ENCODE measurements at places on chromosomes 1 and 21.

- no peak for DNase-seq
Observed at GRCh38 chr1:41611932-41612450, 127.5 kb upstream of the EDN2 start.

GRCh38 chr1:17207966-17208418 is 3.1 kb downstream of the PADI1 start:
- peak; percentile 84 for DNase-seq

GRCh38 chr21:41235201-41235600 is 67.2 kb downstream of the BACE2 start:
- no peak for DNase-seq

GRCh38 chr1:45535988-45536766 is 14.4 kb upstream of the AKR1A1 start:
- no peak for DNase-seq

DNA sequence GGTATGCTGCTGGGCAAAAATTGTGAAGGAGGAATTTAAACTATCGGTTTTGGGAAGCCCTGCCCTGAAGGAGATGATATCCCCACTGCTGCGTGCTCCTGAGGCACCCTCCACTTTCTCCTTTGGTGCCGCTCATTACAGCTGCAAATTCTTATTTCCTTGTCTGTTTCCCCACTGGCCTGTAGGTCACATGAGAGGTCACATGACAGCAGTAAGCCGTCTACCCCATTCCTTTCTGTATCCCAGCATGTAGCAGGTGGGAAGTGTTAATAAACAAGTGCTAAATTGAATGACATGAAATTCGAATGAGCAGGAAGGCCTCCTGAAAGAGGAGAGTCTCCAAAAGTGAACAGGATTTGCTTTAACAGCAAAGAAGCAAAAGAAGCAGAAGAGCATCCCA is 58.7 kb downstream of the GRIK3 start:
- no peak for DNase-seq

DNA sequence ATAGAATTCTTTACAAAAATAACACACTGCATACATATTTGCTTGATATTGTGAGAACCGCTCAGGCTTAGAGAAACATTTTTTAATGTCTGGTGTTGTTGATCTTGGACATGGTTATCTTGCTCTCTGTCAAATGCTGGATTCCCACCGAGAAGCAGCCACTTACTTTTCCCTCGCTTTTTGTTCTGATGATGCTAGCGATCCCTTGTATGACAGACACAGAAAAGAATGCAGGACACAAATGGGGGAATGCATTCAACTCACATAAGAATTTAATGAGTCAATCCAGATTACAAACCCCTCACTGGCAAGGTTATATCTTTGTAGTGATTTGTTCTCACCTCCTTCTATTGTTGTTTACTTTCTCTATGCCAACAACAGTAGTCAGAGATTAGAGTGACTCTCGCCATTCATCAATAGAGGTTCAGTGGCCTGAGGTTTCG is 76.8 kb upstream of the AKT3 start:
- DNase-seq, result no peak

GRCh38 chr1:116389686-116390085 is 16.6 kb downstream of the ATP1A1 start:
- DNase-seq, result no peak

- no peak for DNase-seq
Observed at GRCh38 chr21:43985690-43986251, 26.3 kb upstream of the TRAPPC10 start.

GRCh38 chr1:237104096-237104495 is 62.1 kb downstream of the RYR2 start:
- no peak for DNase-seq

DNA sequence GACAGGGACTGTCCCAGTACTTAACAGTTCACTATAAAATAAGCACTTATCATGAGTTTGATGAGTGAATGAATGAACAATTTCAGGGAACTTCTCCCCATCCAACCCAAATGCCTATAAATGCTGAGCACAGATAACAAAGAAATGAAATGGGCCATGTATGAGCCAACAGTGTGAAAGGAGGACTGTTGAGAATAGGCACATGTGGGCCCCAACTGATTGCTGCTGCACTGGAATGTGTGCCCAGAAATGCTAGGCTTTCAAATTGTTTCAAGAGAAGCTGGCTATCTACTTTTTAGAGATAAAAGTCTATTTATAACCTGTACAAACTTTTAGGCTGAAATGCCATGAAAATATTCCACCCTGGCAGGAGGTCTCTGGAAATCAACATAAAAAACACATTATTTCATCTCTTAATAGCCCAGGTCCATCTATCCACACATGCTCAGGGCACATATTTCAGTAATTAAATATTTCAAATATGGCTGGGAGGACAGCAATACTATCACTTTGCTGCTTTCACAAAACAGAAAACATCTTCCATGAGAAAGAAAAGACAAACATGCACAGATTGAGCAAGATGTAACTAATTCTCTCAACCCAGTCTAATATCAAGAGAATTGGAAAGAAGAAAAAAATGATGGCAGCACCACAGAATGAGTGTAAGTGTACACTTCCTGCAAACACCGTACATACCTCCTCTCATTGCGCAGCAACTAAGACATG is 49.8 kb downstream of the COLGALT2 start:
- no peak for DNase-seq

Measured in stimulated activated naive B cell treated with anti-CD40 and anti-IgM and Interleukin-4, amounts not matched to agents 10 μg/mL and 1 μg/mL and 100 μg/mL, for 72 hours (primary cell).